ENCODE measurements at places on chromosomes 11 and 22.
A peak's percentile ranks its signal among the peaks of the same experiment; 100 is the strongest.

GRCh38 chr22:47160781-47161520 is 398.5 kb downstream of the TBC1D22A start:
- no peak for DNase-seq

DNA sequence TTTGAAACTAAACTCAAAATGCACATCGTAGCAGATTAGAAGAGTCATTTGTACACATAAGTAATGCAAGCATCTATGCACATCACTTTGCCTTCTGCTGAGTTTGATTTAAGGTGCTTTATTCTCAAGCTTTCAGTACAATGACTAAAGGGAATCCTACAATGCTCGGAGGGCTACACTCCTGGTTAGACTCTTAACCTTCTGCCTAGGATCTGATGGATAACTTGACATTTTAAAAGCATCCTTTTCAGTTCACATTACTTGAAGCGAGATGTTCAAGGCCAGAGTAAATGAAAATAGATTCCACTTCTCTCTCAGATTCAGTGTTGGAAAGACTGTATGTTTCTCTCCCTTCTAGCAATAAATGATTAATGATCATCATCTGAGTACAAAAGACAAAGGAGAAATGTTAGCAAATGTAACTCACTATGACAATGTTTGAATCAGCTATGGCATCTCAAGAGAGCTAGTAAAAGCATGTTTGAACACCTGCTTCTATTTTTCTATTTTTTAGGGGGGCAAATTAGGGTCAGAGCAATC is 259.2 kb upstream of the ANO3 start:
- DNase-seq, result no peak

DNA sequence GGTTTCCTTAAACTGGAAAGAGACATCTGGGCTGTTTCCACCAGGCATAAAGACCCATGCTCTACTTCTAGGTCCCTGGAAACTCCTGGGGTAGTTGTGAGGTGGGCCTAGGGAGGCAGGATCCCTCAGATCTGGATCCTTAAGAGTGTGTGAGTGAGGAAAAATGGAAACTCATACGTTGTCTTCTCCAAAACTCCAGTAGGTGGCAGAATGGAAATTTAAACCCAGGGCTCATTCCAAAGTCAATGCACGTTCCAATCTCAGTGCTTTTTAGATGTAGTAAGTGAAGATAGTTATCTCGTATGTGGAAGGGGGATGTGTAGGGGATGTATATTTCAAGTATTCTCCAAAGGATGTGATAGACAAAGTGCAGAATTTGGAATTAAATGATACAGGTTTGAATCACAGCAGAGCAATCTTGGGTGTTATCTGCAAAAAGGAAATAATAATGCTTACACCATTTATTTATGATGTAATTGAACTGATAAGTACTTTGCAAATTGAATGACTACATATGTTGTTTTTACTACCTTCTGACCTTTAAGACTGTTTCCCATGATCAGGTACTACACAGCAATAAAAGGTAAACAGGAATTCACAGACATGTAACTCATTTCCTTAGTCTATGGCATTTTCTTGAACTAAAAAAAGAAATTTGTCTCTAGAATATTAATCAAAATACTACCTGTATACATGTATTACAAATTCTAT is 13.1 kb upstream of the MMP1 start:
- DNase-seq, result peak; percentile 61

DNA sequence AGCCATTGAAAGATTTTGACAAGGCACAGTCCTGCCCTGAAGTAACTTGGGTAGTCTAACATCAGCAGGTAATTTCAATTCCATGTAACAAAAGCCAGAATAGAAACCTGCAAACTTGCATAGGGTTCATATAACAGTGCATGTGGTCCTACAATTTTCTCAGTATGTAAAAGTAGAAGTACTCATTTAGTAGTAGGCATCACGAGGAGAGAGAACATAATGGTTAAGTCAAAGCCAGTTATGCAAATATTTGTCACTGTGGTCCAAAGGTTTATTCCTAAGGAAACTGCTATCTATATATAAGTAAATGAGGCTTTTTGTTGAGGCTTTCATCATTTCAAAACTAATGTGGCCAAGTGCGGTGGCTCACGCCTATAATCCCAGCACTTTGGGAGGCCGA is 10.1 kb downstream of the ATP5MG start:
- DNase-seq, result no peak

DNA sequence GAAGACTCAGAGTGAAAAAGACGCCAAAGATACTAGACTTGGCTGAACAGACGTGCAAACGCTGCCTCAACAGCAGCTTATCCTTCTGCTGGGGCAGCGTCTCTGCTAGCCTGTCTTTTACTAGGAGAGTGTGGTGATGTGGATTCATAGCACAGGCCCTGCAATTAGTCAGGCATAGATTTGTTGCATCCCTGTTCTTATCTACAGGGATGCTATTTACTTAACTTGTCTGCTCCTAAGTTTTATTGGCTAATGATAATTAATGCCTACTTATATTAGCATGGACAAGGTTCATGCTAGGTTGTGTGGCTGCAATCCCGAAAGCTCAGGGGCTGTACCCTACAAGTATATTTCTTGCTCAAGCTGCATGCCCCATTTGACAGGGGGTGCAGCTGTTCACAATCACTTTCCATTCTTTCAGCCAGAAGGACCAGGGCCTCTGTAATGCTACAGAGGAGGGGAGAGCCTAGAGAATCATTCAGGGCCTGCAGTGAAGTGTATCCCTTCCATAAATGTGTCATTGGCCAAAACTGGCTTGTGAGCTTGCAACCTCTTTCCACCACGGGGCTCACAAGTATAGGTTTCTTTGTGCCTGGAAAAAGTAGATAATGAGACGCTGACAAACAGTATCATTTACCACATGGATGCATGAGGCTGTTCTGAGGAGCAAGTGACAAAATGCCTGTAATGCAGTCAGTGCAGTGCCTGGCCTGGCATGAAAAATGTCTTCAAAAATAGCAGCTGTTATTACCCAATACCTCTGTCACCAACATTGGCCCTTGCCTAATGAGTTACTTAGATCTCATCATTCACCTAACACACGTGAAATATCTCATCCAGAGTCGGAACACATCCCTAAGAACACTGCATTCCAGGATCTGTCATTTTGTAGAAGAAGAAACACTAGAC is 685.8 kb upstream of the API5 start:
- DNase-seq, result no peak

GRCh38 chr11:2088746-2089535 is 50.2 kb downstream of the IGF2 start:
- DNase-seq, result no peak

DNA sequence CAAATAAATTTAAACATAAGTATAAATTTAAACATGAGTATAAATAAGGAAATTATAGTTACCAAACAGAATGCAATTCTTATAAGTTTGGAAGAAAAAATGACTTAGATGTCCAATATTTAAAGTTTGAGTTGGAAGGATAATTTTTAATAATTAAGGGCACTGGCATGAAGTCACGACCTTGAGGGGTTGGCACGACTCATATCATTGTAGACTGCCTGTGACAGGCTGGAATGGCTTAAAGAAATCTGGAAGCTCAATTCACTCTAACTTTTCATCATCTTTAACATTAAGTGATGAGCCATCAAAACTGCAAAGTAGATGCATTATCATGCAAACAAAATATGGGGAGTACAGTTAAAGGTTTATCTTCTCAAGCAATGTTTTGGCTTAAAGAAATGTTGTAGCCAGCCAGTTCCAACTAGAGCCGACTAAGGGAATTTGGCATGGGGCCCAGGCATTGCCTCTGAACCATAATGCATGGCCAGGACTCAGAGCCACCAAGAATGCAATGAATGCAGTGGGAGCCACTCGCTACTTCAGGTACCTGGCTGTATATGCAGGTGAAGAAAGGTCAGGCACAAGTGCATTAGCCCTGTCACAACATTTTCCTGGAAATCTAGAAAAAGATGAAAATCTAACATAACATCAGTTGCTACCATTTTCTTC is 33.4 kb downstream of the PGR start:
- peak; percentile 13 for DNase-seq

GRCh38 chr11:87215236-87215635 is 177.5 kb downstream of the TMEM135 start:
- DNase-seq, result no peak
